RPMI8226 (cell line): ENCODE measurements at places on chromosomes 11 and 22.

- DNase-seq, result no peak
Measured at GRCh38 chr11:36046932-36047331, 103.1 kb downstream of the LDLRAD3 start.

DNA sequence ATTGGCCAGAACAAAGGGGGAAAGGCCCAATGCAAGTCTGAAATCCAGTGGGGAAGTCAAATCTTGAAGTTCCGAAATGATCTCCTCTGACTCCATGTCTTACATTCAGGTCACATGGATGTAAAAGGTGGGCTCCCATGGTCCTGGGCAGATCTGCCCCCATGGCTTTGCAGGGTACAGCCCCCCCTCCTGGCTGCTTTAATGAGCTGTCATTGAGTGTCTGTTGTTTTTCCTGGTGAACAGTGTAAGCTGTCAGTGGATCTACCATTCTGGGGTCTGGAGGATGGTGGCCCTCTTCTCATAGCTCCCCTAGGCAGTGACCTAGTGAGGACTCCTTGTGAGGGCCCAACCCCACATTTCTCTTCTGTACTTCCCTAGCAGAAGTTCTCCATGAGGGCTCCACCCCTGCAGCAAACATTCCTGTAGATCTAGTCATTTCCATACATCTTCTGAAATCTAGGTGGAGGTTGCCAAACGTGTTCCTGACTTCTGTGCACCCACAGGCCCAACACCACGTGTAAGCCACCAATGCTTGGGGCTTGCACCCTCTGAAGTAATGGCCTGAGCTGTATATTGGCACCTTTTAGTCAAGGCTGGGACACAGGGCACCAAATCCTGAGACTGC is 9.3 kb downstream of the CARD18 start:
- no peak for DNase-seq

DNA sequence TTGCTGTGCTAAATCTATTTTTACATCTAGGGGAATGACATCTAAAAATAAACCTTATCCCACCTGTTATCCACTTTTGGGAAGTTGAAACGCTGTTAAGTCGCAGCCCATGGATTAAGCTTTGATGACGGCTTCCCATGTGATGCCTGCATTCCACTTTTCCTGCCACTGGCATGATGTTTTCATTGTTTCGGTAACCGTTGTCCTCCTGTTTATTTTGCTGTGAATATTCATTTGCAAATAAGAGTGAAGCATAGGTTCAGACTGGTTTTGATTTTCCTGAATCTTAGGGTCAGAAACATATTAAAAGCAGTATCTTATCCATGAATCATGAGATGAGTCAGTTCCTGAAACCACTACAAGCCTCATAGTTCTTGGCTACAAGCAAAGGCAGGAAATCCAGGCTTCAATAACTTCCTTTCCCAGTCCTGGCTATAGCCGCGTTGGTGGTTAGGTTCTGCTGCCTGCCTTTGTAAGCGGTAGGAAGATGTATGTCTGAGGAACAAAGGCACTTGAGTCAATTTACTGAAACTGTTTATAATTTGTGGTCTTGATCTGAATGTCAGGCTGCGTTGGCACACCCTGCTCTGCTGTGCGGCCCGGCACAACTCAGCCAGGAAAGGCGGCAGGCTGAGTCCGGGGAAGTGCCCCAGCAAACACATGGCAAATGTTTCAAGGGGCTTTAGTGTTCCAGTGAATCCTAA is 19.4 kb downstream of the TEAD1 start:
- DNase-seq, result peak; percentile 43

DNA sequence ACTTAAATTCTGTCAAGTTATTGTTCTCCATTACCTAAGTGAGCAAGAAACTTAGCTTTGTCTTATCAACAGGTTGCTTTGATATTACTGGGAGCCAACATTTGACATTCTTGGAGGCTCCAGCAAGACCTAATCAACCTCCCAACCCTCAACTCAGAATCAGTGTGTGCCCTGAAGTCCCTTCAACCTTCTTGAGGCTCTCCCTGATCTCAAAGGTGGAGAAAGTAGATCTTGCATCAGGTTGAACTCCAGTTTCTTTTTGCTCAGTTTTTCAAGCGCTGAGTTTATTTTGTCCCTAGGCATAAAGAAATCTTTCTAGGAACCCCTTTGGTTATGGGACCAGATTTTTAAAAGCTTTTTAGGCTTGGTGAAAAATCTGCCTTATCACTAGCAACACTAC is 1.4 kb downstream of the FAM111A start:
- peak; percentile 2 for DNase-seq

GRCh38 chr22:34236527-34236926 is 316.3 kb upstream of the LARGE1 start:
- peak; percentile 38 for DNase-seq

GRCh38 chr11:99568808-99569207 is 548.1 kb downstream of the CNTN5 start:
- no peak for DNase-seq
